Fibroblast of skin of back (primary cell): ENCODE measurements at places on chromosomes 4 and X.

GRCh38 chr4:56531823-56532222 lies 26.2 kb downstream of the ARL9 start:
- DNase-seq: no peak

- DNase-seq: peak; percentile 52
Measured at GRCh38 chr4:126004941-126005340, 690.2 kb downstream of the FAT4 start.

- DNase-seq: no peak
Measured at GRCh38 chr4:112315446-112315845, 18.3 kb downstream of the ALPK1 start.

- DNase-seq: no peak
Measured at GRCh38 chr4:2824329-2824835, 19.3 kb upstream of the ADD1 start.

- DNase-seq: peak; percentile 3
Measured at GRCh38 chr4:81084029-81084428, 53.5 kb downstream of the BMP3 start.

DNA sequence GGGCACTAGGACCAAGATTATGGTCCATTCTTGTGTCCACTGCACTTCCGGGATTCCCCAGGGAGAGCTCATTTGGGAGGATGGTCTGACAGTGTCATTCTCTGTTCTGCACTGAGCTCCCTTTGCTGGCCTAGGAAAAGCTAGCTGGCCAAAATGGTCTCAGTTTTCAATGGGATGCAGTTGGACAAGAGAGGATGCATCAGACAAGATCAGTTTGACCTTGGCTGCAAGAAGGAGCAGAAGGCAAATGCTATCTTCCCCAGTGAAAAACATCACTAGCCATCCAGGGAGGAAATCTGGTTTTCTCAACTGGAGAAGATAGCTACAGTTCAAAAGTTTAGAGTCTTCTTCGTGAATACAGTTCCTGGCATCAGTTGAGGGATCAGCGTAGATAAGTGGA lies 221.1 kb downstream of the PTTG2 start:
- DNase-seq: no peak

DNA sequence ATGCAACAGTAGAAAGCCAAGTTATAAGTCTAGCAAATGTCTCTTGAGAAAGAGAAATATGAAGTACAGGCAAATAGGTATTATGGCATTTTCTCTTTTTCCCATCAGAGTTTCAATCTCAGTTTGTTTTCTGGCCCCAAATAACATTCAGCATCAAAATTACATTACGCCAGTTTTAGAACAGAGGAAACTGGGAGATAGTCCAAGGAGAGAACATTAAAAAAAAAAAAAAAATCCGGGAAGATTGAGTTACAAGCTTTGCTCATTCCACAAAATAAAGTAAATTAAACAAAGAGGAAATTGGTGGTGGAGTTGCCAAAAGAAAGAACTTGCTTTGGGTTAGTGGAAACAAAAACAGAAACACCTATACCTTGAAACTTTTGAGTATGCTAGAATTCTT lies 50.4 kb upstream of the IL13RA2 start:
- DNase-seq: no peak

DNA sequence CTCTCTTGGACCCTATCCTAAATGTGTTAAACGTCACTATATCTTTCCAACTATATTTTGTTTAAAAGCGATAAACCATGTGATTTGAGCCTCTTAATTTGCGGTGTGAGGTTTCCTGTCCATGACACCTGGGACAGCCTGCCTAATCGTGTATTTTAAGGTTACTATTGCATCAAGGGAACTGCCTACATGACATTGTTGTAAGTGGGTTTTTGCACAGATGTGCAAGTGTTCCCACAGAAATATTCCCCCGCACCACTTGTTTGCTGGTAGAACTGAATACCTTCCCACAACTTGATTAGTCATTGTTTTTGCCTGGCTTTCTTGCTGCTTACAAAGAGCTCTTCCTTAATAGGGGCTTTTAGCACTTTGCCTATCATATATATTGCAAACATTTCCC lies 5.1 kb upstream of the FAM184B start:
- no peak for DNase-seq

- no peak for DNase-seq
Measured at GRCh38 chr4:24395937-24396336, 188.4 kb downstream of the DHX15 start.

DNA sequence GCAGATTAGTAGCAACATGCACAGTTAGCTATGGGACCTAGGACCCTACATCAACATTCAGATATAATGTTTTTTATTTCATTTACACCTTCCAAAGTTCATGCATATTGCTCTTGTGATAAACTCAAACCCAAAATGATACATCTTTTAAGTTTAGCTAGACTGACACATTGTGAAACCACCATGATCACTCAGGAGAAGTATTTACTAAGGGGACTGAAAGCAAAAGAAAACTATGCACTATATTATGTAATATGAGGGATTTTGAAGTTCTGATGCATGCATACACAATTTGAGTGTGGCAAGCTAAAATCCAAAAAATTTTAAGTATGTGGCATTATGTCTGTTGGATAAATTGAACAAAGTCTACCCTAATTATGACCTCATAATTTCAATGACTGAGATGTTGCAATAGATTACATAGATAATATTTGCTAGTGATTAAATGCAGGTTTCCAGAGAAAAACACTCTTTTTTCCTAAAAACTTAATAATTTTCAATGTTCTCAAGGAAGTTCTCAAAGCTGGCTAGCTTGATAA lies 914.8 kb upstream of the GRIA3 start:
- DNase-seq: peak; percentile 20
